NCI-H1105 (cell line): ENCODE measurements at places on chromosomes 12 and 14.

DNA sequence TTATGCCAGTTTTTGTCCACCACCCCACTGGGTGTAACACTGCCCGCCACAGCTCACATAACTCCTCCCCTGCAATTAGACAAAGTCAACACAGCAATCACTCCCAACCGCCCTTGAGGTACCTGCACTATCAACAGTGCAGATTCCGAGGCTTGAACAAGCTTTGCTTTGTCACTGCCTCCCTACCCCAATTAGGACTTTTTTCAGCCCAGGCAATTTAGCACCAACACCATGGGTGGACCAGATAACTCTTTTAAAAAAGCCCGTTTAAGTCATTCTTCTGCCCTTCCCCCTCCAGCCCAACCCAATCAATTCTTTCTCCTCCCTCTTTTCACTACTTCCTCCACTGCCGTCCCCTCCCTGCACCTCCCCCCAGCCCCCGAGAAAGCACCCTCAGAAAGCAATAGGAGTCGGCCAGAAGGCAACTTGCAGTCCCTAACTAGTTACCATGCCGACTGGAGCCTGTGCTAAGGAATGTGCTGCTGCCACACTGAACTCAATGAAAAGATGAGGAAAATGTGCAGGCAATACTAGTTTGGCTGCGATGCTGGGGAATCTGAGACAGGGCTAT is 45.7 kb upstream of the OTX2 start:
- DNase-seq: peak; percentile 84

DNA sequence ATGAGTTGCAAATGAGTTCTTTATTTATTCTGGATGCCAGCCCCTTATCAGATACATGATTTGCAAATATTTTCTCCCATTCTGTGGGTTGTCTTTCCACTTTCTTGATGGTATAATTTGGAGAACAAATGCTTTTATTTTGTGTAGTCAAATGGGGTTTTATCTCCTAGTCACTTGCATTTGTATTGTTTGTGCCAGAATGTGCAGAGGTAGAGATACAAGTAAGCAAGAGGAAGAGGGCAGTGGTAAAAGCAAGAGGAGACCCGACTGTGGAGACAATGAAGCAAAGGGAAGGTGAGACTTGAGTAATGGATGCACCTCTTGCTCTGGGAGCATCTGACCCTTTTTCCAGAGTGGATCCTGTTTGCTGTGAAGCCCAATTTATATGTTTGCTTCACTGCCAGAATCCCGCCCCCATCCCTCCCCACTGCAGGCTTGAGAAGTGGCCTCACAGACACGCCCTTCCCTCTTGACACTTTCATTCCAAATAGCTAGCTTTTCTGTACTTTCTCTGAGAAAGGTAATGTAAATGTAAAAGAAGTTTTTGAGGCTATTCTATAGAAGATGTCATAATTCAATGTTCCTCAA is 786 bp upstream of the PFKM start:
- no peak for DNase-seq

DNA sequence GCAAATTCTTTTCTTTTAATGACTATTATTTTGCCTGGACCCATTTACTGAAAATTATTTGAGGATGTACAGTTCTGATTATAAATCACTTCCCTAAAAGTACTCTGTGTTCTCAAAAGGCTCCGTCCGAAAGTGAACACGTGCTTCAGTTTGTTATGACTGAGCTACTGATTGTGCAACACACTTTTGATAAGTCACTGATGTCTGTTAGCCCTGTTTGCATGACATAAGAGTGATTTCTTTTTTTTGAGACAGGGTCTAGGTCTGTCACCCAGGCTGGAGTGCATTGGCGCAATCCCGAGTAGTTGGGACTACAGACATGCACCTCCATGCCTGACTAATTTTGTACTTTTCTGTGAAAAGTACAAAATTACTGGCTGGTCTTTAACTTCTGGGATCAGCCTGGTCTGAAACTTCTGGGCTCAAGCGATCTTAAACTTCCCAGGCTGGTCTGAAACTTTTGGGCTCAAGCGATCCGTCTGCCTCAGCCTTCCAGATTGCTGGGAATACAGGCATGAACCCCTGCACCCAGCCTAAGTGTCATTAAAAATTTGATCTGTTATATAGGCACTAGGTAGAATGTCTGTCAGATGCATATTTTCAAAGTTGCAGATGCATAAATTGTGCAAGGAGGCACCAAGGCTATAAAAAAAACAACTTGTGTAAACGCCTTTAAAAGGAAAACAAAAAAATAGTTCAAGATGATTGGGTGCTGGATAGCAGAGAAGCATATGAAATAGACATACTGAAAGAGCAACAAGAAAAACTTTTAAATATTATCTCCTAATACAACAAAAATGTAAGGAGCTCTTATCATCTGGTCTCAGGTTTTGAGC is 111.5 kb downstream of the SRGAP1 start:
- DNase-seq: no peak

DNA sequence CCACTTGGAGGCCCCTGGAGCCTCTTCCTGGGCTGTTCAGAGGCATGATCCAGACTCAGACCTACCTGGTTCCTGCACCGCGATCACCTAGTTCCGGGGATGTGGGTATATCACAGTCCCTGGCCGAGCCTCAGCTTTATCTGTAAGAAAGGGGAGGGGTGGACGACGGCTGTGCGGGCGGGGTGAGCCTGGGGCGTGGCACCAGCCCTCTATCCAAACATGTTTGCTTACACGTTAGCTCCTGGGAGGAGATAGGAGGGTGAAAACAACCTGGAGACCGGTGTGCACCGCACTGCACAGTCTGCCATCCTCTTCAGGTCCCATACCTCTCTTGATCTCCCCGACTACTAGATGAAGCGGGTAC is 1.2 kb downstream of the ANKRD9 start:
- no peak for DNase-seq

GRCh38 chr12:5505116-5505515 is 73.2 kb downstream of the NTF3 start:
- DNase-seq: no peak

- DNase-seq: no peak
Measured at GRCh38 chr14:64766430-64767151, 62.4 kb downstream of the PLEKHG3 start.
